Occipital lobe (tissue), 3 donors: ENCODE measurements at places on chromosomes 5 and 9.

DNA sequence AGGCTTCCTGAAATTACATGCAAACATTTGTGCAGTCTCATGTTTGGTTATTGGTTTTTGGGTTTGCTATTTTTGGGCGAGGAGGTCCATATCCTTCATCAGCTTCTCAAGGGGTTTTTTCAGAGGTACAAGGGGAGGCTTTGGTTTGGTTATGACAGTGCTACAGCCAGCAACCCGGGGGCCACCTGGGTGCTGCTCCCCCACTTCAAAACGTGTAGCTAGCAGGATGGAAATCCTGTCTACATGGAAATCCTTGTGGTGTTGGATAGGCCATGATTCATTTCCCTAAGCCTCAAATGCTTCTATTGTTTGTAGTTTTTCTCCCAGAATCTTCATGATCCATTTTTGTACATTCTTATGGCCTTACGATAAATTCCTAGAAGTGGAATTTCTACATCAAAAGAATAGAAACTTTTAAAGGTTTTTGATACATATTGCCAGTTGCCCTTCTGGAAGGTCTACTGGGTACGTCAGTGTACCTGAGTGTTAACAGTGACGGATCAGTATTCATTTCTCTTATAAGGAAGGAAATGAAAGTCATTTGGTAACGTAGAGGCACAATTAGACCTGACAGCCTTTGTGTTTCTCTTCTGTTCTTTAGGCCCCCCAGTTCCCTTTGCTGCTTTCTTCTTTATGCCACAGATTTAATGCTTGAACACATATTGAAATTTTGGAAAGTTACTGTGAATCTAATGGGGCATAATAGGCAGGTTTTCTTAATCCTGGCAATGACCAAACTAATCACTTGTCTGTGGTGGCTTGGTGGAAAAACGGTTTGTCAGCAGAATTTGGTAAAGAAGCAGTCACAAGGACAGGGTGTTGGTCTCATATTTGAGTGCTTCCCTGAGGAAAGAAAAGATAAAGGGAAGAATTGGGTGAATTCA lies 69.7 kb upstream of the ABL1 start:
- DNase-seq, result no peak

DNA sequence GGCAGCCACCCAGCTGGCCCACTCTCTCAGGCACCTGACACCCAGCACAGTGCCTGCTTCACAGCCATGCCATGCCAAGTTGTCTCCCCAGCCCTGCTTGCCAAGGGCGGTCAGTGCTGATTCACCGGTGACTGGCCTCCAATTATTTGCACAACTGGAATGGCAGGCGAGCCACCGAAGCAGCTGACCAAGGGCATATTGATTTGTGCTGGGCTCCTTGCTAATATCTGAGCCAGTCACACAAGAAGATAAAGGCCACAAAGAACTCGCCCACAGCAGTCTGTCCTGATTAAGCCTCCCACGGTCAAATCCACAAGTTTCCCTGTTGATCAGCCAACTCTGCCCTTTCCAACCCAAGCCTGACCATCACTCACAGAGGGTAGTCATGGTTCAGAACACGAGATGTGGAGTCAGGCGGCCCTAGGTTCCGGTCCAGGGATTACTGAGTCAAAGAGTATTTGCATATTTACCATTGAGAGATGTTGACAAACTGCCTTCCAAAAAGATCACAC lies 6.4 kb upstream of the EEIG1 start:
- DNase-seq, result no peak

GRCh38 chr9:128335161-128335560 lies 5.2 kb upstream of the SLC27A4 start:
- no peak for DNase-seq

GRCh38 chr5:56677690-56678305 lies 137.6 kb upstream of the MAP3K1 start:
- DNase-seq, result no peak

GRCh38 chr5:176727528-176727900 lies 80.2 kb downstream of the TSPAN17 start:
- no peak for DNase-seq

DNA sequence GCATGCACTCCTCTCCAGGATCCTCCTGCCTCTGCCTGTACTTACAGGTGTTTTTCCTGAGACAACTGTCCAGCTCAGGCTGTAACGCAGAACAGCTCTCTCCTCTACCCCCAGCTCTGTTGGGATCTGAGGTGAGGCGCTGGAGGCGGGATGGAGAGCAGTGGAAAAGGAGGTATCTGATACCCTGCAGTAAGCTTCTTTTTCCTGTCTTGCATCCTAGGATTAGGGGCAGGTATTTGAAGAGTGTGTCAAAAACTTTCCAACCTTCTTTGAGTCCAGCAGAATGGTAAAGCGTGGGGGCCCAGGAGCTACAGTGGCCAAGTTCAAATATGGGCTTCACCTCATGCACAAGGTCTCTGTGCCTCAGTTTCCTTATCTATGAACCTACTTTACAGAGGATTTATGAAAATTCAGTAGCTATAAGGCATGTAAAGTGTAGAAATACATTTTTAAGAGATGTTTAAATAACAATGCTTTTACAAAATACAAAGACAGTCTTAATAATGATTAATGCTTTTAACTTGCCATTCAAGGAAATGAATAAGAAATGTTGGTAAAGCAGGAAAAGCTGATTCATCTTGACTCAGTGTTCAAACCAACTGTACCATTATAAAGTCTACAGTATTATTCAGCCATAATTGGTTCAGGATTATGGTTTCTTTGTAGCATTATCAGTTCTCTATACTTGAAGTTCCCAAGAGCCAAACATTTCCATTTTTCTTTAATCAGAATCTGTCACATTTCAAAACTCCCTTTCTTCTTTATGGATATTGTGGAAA lies 26.1 kb downstream of the MAP1B start:
- no peak for DNase-seq

- no peak for DNase-seq
Observed at GRCh38 chr9:132451276-132451675, 41.3 kb downstream of the CFAP77 start.

GRCh38 chr5:151703227-151703626 lies 16.5 kb upstream of the SPARC start:
- DNase-seq, result no peak

DNA sequence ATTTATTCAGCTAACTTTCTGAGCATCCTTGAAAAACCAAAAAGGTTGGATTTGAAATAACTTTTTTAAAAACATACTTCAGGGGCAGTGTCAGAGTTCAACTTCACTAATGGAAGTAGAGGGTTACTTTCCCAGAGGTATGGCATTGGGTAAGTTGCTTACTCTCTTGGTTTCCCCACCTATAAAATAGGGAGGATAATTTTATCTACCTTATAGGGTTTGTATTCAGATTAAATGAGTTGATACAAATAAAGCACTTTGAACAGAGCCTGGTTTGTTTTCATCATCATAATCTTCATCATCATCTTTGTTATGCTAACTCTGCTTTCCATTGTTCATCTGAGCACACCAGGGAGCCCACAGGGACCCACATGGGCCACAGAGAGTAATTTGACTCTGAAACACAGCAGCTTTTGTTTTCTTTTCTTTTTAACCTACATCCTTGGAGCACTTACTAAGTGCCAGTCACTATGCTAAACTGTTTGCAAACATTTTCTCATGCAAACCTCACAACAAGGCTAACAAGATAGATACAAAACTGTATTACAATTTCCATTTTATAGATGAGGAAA lies 179.1 kb upstream of the SLC24A2 start:
- DNase-seq, result no peak

GRCh38 chr9:131031005-131031641 lies 22.1 kb downstream of the LAMC3 start:
- no peak for DNase-seq

DNA sequence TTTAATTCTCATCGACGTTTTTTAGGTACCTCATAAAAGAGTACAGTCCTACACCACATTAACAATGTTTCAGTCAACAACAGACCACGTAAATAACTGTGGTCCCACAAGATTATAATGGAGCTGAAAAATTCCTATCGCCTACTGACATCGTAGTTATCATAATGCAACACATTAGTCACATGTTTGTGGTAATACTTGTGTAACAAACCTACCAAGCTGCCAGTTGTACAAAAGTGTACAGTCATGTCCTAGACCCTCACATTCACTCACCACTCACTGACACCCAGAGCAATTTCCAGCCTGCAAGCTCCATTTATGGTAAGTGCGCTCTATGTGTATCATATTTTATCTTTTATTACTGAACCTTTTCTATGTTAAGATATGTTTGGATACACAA lies 16.8 kb downstream of the GNAQ start:
- no peak for DNase-seq

- no peak for DNase-seq
Observed at GRCh38 chr5:77292026-77292757, 81.7 kb downstream of the PDE8B start.

- DNase-seq, result no peak
Observed at GRCh38 chr5:107982703-107983425, 312.1 kb upstream of the EFNA5 start.

GRCh38 chr5:40831346-40832210 lies 3.4 kb downstream of the RPL37 start:
- no peak for DNase-seq

GRCh38 chr5:121937762-121938161 lies 24.0 kb upstream of the SRFBP1 start:
- no peak for DNase-seq

- no peak for DNase-seq
Observed at GRCh38 chr9:38038307-38039089, 30.5 kb downstream of the SHB start.
